Activated CD4-positive, alpha-beta memory T cell treated with anti-CD3 and anti-CD28 coated beads for 36 hours (primary cell): ENCODE measurements at places on chromosomes 4 and X. TPM values are rescaled to one million over a fixed set of nuclear protein-coding genes. Genes with fewer than 3 reads are reported as not detected.

DNA sequence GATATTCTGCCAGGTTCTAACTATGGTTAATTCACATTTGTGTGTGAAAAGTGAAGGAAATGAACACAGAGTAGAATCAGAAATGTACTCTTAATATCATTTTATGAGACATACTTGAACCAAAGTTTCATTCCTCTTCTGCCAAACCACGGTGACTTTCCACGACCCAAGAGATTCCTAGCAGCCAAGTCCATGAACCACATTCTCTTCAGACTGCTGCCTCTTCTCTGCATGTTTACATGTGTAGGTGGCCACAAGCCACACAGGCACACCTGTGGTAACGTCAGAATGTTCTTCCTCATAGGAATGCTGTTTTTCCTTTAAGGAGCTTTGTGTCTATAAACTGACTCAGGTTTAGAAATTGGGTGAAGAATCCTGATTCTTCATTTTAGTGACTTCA, 1411.2 kb downstream of the RAPGEF2 start:
- no peak for DNase-seq
- no peaks in the 10 kb centered on the region for H3K36me3 ChIP-seq
- no peaks in the 10 kb centered on the region for H3K4me1 ChIP-seq
- no peak overlapping the region for H3K4me3 ChIP-seq

- no peaks in the 10 kb centered on the region for H3K4me1 ChIP-seq
- H3K27me3 ChIP-seq = no peaks in the 10 kb centered on the region
- H3K27ac ChIP-seq = no peak overlapping the region
- H3K4me3 ChIP-seq = no peak overlapping the region
- no peak for DNase-seq
These were observed 108.7 kb upstream of the FUNDC1 start for GRCh38 chrX:44651358-44651757.

The INTU gene
- total RNA-seq = 0.48 TPM

The ANOS1 gene
- total RNA-seq = not detected

The FHDC1 gene
- 0.07 TPM for total RNA-seq

- H3K36me3 ChIP-seq = peaks cover 3% of the 10 kb centered on the region
- no peaks in the 10 kb centered on the region for H3K27me3 ChIP-seq
- no peak overlapping the region for H3K4me3 ChIP-seq
These were observed 152.4 kb downstream of the STAG2 start for GRCh38 chrX:124113621-124114600.

DNA sequence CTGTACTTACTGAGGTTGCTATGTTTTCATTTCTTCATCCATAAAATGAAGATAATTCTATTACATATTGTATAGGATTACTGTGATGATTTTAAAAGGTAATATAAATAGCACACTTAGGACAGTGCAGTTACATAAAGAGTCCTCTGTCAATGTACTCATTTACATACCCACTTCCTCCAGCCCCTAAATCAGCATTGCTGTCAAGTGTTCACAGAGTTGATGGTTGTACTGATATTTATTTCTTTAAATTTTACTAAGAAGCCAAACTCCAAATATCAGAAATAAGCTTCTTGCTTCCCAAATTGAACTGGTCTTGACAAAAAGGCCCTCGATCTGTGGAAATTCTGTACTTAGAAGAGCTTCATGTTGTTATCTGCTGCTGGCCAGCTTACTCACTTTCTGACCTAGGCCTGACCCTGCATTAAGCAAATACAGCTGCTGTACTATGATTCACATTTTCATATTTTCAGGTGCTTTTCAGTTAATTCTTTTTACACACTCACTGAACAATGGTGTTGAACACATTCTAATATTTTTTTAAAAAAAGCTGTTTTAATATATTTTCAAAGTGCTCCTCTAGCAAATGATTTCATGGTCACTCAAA, 259.6 kb downstream of the UNC5C start:
- H3K4me1 ChIP-seq = peaks cover 30% of the 10 kb centered on the region
- no peak overlapping the region for H3K4me3 ChIP-seq
- no peaks in the 10 kb centered on the region for H3K36me3 ChIP-seq
- DNase-seq = no peak

DNA sequence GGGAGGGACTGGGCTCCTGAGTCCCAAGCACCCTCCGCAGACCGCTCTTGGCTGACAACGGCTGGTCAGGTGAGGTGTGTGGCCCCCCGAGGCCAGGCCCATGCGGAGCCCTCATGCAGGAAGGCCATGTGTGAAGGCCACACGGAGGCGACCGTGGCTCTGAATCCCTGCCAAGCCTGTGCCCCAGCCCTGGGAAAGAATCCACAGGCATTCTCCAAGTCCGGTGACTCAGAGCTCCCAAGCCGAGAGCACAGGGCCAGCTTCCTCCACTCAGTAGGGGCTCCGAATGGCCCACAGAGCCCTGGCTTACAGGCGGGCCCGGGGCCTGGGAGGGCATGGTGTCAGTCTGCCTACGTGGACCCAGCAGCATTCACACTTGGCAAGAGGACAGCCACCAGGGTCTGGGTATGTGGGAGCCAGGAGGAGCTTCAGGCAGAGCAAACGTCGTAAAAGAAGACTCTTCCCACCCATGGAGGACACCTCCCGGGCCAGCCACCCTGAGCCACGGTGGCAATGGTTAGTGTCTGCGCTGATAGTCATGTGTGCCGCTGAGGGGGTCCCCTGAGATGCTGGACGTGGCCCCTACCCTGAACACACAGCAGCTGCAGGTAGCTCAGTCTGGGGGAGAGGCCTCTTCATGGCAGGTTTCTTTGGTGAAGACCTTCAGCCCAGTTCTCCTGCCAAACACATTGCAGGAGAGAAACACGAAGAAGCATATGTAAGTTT, 105.7 kb downstream of the PSAPL1 start:
- no peak overlapping the region for H3K4me3 ChIP-seq
- DNase-seq = no peak
- no peaks in the 10 kb centered on the region for H3K36me3 ChIP-seq

The RASL11B gene
- 0.40 TPM for total RNA-seq

DNA sequence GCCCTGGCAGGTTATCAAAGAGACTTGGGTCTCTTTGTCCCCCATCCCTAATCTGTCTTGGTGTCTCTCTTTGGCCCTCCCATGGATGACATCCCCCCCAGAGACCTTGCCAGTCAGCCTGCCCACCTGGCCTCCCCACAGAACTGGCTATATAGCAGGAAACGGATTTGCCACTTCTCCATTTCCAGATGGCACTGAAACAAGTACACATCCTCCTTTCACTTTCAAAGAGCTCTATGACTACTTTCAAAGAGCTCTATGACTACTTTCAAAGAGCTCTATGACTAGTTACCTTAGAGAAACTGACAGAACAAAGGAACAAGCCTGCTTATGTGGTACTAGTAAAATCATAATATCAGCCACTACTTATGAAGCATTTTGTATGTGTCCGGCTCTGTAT, 175.3 kb downstream of the MAML3 start:
- no peaks in the 10 kb centered on the region for H3K36me3 ChIP-seq
- peak; percentile 17 for DNase-seq
- peaks cover 11% of the 10 kb centered on the region for H3K4me1 ChIP-seq
- H3K27ac ChIP-seq = no peak overlapping the region
- H3K4me3 ChIP-seq = no peak overlapping the region
- H3K27me3 ChIP-seq = no peaks in the 10 kb centered on the region

DNA sequence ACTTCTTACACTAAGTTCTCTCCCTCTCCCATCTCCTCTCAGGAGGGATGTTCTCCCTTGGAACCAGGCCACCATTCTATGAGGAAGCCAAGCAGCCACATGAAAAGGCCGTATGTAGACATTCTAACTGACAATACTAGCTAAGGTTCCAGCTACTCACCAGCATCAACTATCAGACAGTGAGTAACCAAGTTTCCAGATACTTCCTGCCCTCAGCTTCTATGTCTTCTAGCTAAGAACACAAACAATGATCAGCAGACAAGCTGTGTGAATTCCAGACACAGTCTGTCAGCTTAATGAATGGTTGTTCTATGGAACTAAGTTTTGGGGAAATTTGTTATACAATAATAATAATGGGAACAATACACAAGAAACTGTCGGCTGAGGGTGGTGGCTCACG, 50.8 kb downstream of the SMIM14 start:
- H3K27me3 ChIP-seq = no peaks in the 10 kb centered on the region
- H3K4me3 ChIP-seq = no peak overlapping the region
- no peak overlapping the region for H3K27ac ChIP-seq

The MAGEE1 gene
- total RNA-seq = 3.2 TPM

GRCh38 chrX:39497702-39498265, 600.0 kb downstream of the BCOR start:
- DNase-seq = no peak
- H3K4me1 ChIP-seq = peaks cover 15% of the 10 kb centered on the region
- H3K27me3 ChIP-seq = no peaks in the 10 kb centered on the region
- no peak overlapping the region for H3K27ac ChIP-seq

DNA sequence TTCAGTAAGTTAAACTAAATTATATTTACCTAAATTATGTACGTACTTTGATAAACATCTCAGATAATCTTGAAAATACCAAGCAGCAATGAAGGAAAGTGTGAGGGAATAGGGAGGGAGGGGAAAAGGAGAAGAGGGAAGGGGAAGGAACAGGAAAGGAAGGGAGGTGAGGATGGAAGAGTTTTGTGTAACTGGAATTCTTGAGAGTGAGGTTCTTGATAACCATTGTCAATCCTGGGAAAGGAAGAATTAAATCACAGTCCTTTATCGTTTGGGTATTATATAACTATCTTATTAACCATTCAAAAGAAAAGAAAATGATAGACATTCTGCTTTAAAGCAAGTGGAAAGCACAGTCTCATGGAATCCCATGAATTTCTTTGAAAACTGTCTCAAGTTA, 795.0 kb downstream of the CCSER1 start:
- no peak overlapping the region for H3K27ac ChIP-seq
- H3K4me1 ChIP-seq = no peaks in the 10 kb centered on the region
- no peak overlapping the region for H3K4me3 ChIP-seq

DNA sequence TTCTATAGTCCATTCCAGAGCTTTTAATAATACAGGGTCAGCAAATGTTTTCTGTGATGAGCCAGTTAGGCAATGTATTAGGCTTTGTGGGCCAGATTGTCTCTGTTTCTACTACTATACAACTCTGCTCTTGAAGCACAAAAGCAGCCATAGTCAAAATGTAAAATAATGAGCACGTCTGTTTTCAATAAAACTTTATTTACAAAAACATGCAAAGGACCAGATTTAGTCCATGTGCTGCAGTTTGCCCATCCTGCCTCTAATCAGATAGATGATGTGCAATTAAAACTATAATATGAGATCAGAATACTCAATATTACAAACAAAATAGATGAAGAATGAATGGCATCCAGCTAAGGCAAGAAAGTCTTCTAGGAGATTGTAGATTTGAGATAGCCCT, 127.8 kb upstream of the FRMPD4 start:
- no peak for DNase-seq
- H3K4me3 ChIP-seq = no peak overlapping the region
- H3K36me3 ChIP-seq = no peaks in the 10 kb centered on the region
- no peak overlapping the region for H3K27ac ChIP-seq
- no peaks in the 10 kb centered on the region for H3K27me3 ChIP-seq

The FRG2 gene
- total RNA-seq = not detected

- H3K27ac ChIP-seq = no peak overlapping the region
- H3K27me3 ChIP-seq = peaks cover 10% of the 10 kb centered on the region
- H3K4me1 ChIP-seq = no peaks in the 10 kb centered on the region
- H3K36me3 ChIP-seq = no peaks in the 10 kb centered on the region
- no peak overlapping the region for H3K4me3 ChIP-seq
These were observed 93.3 kb downstream of the TTC29 start for GRCh38 chr4:146852360-146852759.

GRCh38 chr4:68445111-68445510, 2.2 kb upstream of the TMPRSS11E start:
- H3K36me3 ChIP-seq = no peaks in the 10 kb centered on the region
- no peak overlapping the region for H3K4me3 ChIP-seq
- no peak overlapping the region for H3K27ac ChIP-seq
- no peak for DNase-seq

The MSANTD1 gene
- total RNA-seq = 0.39 TPM

GRCh38 chrX:65677954-65678469, 10.6 kb downstream of the MSN start:
- no peak for DNase-seq
- H3K4me1 ChIP-seq = peaks cover 79% of the 10 kb centered on the region
- no peaks in the 10 kb centered on the region for H3K27me3 ChIP-seq
- H3K4me3 ChIP-seq = no peak overlapping the region
- peak overlapping the region; percentile 85 for H3K27ac ChIP-seq
- H3K36me3 ChIP-seq = peaks cover 41% of the 10 kb centered on the region

- no peak for DNase-seq
- H3K4me1 ChIP-seq = no peaks in the 10 kb centered on the region
- H3K4me3 ChIP-seq = no peak overlapping the region
- H3K36me3 ChIP-seq = no peaks in the 10 kb centered on the region
- H3K27ac ChIP-seq = no peak overlapping the region
These were observed 69.2 kb upstream of the PLS3 start for GRCh38 chrX:115491766-115492165.

The BEX5 gene
- total RNA-seq = 8.4 TPM

The FHIP1A gene
- total RNA-seq = 0.45 TPM

GRCh38 chrX:87808576-87809243, 291.1 kb downstream of the KLHL4 start:
- H3K27me3 ChIP-seq = no peaks in the 10 kb centered on the region
- no peak overlapping the region for H3K27ac ChIP-seq
- no peak for DNase-seq
- no peaks in the 10 kb centered on the region for H3K4me1 ChIP-seq

- no peak overlapping the region for H3K27ac ChIP-seq
- no peaks in the 10 kb centered on the region for H3K27me3 ChIP-seq
- H3K36me3 ChIP-seq = no peaks in the 10 kb centered on the region
- DNase-seq = no peak
- H3K4me3 ChIP-seq = no peak overlapping the region
These were observed 29.3 kb downstream of the DYNLT3 start for GRCh38 chrX:37818031-37818430.

The ARHGAP6 gene
- total RNA-seq = not detected

- H3K27ac ChIP-seq = no peak overlapping the region
- no peak overlapping the region for H3K4me3 ChIP-seq
- H3K27me3 ChIP-seq = no peaks in the 10 kb centered on the region
- no peaks in the 10 kb centered on the region for H3K36me3 ChIP-seq
- H3K4me1 ChIP-seq = no peaks in the 10 kb centered on the region
- DNase-seq = no peak
These were observed 119.4 kb downstream of the RNF150 start for GRCh38 chr4:141013899-141014298.

DNA sequence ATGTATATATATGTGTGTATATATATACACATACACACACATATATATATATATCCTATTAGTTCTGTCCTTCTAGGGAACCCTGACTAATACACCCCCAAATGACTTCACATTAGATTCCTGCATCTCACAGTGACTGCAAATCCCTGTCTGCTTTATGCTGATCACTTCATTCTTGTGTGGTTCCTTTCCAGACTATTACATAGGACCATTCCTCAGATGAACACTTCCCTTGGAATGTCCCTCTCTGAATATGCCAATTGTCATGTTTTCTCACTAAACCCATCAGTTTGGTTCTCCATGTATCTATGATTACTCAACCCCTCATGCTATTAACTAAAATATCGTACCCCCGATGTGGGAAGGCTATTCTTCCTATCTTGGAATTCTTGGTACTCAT, 605.2 kb upstream of the NR3C2 start:
- DNase-seq = no peak
- no peak overlapping the region for H3K27ac ChIP-seq
- H3K4me3 ChIP-seq = no peak overlapping the region
- no peaks in the 10 kb centered on the region for H3K27me3 ChIP-seq
- H3K36me3 ChIP-seq = no peaks in the 10 kb centered on the region
- no peaks in the 10 kb centered on the region for H3K4me1 ChIP-seq

The CPE gene
- not detected for total RNA-seq
